Head of caudate nucleus (tissue), 42 donors: ENCODE measurements at places on chromosomes 3 and 15.

DNA sequence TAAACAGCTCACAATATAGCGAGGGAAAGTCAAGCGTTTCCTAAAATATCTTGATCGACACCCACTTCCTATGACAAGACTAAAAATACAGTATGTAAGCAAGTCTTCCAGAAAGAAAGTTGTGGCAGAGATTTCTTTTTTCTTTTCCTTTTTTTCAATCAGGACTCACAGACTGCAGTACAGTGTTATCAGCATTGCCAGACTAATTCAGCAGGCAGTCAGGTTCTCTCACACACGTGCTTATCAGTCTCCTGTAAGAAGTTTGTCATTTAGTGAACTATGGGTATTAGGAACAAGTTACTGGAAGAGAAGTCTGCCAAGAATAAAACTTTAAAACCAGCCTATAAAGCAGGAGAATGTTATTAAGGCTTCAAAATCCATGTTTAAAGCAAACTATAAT, 32.8 kb upstream of the ZNF385D start:
- DNase-seq = no peak

DNA sequence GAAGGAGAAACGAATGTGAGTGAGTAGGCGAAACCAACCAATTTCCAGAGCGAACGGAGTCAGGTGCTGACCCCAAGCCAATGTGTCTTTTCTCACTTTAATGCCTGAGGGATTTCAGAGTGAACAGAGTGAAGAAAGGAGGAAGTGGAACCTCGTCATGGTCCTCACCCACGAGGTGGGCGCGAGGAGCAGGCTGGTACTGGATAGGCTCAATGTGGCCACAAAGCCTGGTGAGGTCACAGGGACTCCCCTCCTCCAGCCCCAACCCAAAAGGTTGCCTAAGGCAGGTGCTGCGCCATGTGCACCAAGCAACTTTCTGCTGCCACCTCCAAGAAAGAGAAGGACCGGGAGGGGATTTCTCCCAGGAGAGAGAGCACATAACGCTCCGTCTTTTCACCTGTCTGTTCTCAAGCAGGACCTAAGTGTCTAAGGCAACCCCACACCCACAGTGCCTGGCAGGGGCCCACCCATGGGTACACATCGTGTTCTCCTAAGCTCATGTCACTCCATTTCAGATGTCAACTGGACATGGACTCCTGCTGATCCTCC, 3.8 kb downstream of the NRROS start:
- DNase-seq = no peak

- DNase-seq = peak; percentile 32
Measured at GRCh38 chr3:53083521-53083920, 37.6 kb upstream of the SFMBT1 start.

DNA sequence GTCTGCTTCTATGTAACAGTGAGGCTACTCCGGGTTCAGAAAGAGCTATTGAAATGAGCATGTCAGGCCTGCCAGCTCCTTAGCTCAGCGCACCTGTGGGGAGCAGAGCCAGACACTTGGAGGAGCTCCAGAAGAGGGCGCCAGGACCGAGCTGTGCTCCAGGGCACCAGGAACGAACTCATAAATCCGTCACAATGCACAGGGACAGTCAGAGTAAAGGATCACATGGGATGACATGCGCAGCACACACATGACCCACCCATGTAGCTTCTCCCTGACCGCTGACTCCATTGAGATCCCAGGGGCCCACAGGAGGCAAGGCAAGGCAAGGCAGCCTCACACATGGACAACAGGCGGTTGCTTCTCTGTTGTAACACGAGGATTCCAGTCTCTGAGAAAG, 26.0 kb upstream of the GNB5 start:
- no peak for DNase-seq

- no peak for DNase-seq
Measured at GRCh38 chr3:128266453-128266852, 113.2 kb downstream of the EEFSEC start.

DNA sequence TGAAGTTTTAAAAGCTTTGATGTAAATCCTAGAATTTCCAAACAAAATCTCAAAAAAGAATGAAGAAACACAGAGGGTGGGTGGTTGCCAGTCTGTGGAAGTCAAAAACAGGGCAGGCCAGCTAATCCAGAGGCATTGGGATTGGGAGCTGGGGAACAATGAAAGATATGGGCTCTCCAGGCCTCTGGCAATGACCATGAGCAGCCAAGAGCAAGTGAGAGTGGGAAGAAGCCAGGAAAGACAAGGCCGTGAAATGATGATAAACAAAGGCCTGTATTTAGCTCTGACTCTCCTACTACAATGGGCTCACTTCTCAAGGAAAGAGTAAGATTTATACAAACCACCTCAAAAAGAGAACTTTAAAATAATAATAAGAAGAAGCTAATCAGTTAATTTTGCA, 248.5 kb downstream of the ZMAT3 start:
- DNase-seq = no peak

DNA sequence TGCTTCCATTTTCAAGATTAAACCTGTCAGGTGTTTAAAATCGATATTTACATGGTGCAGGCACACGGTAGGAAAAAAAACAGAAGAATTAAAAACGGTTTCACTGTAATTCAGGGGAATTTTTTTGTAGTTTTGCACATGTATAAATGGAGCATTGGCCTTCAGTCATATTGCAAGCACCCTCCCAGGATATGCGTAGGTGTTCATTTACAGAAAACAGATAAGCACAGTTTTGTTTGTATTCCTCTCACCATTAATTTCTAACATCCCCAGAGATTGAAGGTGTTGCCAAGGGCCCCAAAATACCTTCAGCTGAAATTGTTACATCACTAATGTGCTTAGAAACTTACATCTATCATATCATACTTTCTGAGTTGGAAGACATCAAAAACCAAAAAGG, 427.1 kb upstream of the NR2F2 start:
- DNase-seq = no peak

- no peak for DNase-seq
Measured at GRCh38 chr3:53974324-53974723, 82.7 kb upstream of the SELENOK start.

- DNase-seq = no peak
Measured at GRCh38 chr15:88484682-88485331, 17.3 kb downstream of the MRPS11 start.
